Karpas-422 (cell line): ENCODE measurements at places on chromosomes 12 and 14.

- peak; percentile 75 for DNase-seq
These were observed 574 bp downstream of the PAWR start for GRCh38 chr12:79690142-79690637.

GRCh38 chr12:65934480-65935115, 110.3 kb downstream of the HMGA2 start:
- no peak for DNase-seq

- DNase-seq: peak; percentile 85
These were observed 8.0 kb downstream of the CCDC198 start for GRCh38 chr14:57485635-57486034.

DNA sequence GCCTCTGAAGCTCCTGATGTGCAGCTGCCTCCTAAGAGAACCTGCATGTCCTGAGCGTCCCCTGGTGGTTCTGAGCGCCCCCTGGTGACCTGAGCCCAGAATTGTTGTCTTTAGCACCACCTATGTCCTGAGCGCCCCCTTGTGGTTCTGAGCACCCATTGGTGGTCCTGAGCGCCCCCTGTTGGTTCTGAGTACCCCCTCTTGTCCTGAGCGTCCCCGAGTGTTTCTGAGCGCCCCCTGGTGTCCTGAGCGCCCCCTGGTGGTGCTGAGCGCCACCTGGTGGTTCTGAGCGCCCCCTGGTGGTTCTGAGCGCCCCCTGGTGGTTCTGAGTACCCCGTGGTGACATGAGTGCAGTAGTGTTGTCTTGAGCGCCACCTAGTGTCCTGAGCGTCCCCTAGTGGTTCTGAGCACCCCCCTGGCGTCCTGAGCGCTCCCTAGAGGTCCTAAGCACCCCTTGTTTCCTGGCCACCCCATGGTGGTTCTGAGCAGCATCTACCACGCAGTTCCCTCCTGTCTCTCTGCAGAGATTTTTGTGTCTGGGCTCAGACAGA, 782.5 kb downstream of the TMEM121 start:
- peak; percentile 80 for DNase-seq

GRCh38 chr14:61296719-61297502, 15.8 kb upstream of the TMEM30B start:
- DNase-seq: peak; percentile 90

- no peak for DNase-seq
These were observed 579.1 kb downstream of the TMTC2 start for GRCh38 chr12:83265808-83266207.

GRCh38 chr14:61351477-61351876, 30.1 kb downstream of the PRKCH start:
- DNase-seq: no peak

- no peak for DNase-seq
These were observed 28.2 kb downstream of the KIAA0586 start for GRCh38 chr14:58455593-58456265.

- no peak for DNase-seq
These were observed 1.1 kb upstream of the SPATS2 start for GRCh38 chr12:49366096-49366651.

GRCh38 chr12:92503971-92504593, 198.7 kb upstream of the PLEKHG7 start:
- DNase-seq: no peak

GRCh38 chr12:127811988-127812387, 455.0 kb upstream of the TMEM132C start:
- no peak for DNase-seq

- no peak for DNase-seq
These were observed 264.7 kb downstream of the ZFP36L1 start for GRCh38 chr14:68528040-68528687.

DNA sequence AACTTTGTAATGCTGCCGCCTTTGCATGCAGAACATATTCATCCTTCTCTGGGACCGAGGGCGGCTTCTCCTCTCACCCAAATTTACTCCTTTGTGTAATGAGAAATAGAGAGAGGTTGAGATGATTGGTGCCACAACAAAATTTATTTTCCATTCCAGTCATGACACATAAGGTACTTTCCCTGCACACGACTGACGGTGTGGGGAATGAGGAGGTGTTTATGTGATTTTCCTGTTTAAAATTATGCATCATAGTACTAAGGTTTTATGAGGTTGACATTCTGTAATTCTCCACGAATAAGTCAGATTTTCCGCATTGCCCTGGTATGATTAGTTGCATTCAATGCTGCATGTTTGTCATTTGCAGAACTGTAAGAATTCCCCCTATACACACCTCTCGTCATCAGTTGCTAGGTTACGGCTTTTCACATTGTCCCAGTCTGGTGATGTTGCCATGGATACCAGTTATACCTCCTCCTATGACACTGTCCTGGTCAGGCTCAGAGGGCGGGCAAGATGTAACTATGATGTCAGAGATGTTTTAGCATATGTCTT, 23.1 kb downstream of the BICDL1 start:
- DNase-seq: peak; percentile 82

- DNase-seq: no peak
These were observed 22.7 kb downstream of the TRMT5 start for GRCh38 chr14:60958146-60958545.

- peak; percentile 86 for DNase-seq
These were observed 267.3 kb upstream of the SRRM4 start for GRCh38 chr12:118714051-118714460.

DNA sequence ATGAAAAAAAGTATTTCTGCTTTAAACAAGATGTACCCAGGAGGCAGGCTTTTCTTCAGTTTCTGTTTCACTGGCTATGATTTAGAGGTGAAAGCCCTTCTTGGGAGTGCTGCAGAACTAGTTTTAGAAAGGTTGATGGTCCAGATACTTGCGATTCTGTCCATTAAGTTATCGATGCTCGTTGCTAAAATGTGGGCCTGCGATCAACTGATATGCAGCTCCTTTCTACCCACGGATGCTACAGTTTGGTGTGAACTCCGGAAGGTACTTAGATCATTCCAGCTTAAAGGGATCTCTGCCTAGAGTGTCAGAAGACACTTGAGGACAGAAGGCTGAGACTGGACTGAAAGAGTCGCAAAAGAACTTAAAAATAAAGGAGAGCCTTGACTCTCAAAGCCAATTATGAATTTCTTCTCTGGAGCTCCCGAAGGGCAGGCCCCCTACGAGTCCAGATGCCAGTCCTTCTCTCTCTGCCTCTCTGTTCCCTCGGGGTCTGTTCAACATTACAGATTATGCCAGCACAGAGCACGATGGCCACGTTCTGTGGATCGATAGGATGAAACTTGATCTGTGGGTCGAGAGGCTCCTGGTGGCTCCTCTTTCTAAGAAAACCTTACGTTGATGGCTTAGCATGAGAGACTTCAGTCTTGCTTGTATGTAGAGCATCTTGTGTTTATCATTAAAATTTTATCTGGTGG, 40.0 kb downstream of the FBXW8 start:
- no peak for DNase-seq

- no peak for DNase-seq
These were observed 208.9 kb downstream of the PIK3C2G start for GRCh38 chr12:18470251-18470650.

DNA sequence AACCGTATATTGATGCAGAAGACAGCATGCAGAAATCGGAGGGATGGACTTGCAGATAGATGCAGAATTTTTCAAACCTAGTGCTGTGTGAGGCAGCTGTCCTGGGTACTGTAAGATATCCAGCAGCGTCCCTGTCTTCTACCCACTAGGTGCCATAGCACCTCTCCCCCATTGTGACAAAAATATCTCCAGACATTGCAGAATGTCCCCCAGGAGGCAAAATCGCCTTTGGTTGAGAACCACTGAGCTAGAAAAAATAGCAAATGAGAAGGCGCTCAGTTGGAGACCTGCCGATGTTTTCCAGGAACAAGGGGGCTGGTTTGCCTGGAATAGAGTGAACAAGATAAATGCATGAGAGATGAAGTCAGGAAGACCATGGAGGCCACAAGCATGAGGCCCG, 67.9 kb upstream of the TMEM132D start:
- no peak for DNase-seq

GRCh38 chr14:85897808-85898207, 367.9 kb downstream of the FLRT2 start:
- DNase-seq: no peak

GRCh38 chr14:106789318-106789717, 1262.9 kb downstream of the TMEM121 start:
- no peak for DNase-seq

DNA sequence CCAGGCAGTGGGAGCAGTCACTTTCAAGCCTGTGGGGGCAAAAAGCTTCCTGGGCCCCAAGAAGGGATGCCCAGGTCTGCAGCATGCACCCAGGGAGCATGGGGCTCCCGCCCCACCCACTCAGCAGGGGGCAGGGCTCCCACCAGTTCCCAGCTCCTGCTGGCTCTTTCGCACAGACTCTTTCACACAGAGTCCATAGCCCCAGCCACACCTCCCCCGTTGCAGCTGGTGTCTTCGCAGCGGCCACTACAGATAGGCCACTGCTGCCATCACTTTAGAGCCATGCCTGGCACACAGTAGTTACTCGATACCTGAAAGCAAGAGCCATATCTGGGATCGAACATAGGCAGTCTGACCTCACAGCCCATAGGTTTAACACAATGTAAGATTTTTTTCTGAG, 98.2 kb downstream of the NUAK1 start:
- DNase-seq: no peak

DNA sequence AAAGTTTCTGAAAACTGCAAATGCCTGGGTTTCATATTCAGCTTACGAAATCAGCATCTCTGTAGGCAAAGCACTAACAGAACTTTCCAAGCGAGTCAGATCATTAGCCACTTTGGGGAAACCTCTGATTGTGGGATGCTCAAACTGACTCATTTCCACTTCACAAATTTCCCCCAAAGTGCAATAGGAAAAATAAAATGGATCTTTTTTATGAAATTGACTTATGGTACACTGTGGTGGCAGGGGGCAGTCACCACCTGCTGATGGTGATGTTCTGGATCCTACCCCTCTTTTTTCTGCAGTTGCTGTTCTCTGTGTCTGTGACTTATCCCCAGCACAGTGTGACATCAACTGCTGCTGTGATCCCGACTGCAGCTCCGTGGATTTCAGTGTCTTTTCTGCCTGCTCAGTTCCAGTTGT, 5.6 kb downstream of the TCTN1 start:
- peak; percentile 77 for DNase-seq

DNA sequence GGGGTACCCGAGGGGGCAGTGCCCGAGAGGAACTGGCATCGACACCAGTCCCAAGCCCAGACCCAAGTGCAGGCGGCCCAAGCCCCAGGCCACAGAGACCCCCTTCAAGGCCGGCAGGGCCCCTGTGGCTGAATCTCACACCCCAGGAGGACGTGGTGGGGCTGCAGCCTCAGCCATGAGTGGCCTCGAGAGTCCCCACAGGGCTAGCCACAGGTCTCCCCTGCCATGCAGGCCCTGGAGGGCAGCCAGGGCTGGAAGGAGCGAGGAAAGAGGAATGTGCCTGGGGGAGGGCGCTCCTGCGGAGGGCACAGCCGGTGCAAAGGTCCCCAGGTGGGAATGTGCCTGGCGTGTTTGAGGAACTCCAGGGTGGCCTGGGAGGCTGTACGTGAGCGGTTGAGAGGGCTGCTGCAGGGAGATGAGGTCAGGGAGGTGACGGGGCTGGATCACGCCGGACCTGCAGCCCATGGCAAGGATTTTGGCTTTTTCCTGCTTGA, 86.1 kb downstream of the NCOR2 start:
- DNase-seq: no peak

DNA sequence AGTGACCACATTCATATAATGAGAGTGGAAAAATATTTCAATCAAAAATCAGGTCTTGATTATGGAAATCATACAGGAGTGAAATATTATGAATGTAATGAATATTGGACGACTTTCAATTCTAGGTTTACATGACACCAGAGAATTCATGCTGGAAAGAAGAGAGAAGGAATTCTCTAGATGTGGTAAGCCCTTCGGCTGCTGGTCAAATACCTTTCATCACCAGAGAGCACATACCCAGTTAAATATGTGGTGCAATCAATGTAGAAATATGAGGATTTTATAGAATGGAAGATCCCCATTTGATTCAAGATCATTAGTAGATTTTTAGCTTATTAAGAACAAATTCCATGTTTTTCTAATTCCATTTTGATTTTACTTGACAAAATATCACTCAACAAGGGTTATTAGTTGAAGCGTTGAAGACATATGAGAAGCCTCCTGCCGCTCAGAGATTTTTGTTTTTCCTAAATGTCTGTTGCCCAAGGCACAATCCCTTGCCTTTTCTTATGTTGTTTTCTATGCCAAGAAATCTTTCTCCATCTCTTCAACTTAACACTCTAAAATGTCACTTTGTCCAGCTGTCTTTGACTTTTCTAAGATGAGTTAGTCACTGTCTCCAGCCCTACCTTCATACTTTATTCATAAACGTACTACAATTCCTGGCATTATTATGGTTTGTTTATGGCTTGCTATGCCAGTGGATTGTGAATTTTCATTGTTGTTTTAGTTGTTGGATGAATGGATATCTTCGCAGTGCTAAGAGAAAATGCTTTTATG, 72.8 kb upstream of the ZDHHC17 start:
- no peak for DNase-seq

GRCh38 chr14:33851931-33852330, 98.9 kb downstream of the EGLN3 start:
- DNase-seq: peak; percentile 92

DNA sequence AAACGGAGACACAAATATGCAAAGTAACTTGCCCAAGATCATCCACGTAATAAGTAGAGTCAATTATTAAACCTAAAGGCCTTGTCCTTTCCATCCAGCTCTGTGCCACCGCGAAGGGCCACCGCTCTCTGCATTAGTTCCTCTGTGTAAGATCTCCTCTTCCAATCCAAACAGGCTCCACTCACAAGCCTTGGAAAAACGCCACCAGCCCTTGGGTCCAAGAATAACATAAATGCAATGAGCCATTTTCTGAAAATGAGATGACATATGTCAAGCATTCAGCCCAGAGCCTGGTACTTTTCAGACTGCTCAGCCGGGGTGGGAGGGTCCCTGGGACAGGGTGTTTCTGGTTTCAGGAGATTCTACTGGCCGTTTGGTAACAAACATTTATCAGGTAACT, 30.0 kb downstream of the DGLUCY start:
- no peak for DNase-seq

GRCh38 chr14:98599082-98599481, 672.9 kb downstream of the BCL11B start:
- DNase-seq: no peak

- no peak for DNase-seq
These were observed 113.8 kb downstream of the RERGL start for GRCh38 chr12:17976202-17976601.

- no peak for DNase-seq
These were observed 223.0 kb downstream of the DUSP6 start for GRCh38 chr12:89129167-89129870.

- DNase-seq: no peak
These were observed 9.1 kb downstream of the TMCC3 start for GRCh38 chr12:94641283-94641682.
